ENCODE measurements at places on chromosomes 6 and 20.

- no peak for DNase-seq
These were observed 22.9 kb downstream of the TOX2 start for GRCh38 chr20:43937591-43937990.

DNA sequence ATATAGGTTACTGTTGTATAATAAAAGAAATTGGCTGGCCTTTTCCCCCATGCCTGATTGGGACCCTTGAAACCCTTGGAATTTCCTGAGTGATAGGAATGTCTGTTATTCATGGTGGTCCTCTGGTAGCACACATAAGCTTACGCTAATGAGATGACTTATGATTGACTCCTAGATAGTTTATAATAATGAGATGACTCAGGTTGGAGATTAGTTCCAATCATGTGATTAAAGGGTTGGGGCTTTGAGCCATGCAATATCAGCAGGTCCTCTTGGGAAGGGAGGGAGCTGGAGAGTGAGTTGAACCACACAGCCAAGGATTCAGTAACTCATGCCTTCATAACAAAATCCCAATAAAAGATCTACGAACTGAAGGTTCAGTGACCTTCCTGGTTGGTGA is 407.6 kb upstream of the MANEA start:
- DNase-seq, result no peak

DNA sequence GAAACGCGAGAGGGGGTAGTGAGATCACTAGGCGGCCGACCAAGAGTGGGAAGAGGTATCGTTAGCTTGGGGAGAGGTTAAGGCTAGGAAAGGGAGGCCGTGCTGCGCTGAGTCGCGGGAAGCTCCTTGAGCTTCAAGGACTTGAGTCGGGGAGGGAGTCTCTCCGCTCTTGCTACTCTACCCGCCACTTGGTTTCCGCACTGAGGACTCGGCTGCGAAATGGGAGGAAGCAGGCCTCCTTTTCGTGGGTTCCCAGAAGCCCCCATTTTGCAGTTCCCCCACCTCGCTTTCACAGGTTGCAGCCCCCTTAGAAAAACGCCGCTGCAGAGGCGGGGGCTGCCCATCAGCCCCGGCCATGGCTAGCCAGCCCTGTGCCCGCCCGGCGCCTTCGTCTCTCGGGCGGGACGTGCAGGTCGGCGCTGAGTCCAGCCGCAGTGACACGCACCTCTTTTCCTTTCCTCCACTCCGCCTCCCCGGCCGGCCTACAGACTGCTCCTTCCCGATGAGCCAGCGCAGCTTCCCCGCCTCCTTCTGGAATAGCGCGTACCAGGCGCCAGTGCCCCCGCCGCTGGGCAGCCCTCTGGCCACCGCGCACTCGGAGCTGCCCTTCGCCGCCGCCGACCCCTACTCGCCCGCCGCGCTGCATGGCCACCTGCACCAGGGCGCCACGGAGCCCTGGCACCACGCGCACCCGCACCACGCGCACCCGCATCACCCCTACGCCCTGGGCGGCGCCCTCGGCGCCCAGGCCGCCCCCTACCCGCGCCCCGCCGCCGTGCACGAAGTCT is 4.9 kb downstream of the VGLL2 start:
- no peak for DNase-seq

DNA sequence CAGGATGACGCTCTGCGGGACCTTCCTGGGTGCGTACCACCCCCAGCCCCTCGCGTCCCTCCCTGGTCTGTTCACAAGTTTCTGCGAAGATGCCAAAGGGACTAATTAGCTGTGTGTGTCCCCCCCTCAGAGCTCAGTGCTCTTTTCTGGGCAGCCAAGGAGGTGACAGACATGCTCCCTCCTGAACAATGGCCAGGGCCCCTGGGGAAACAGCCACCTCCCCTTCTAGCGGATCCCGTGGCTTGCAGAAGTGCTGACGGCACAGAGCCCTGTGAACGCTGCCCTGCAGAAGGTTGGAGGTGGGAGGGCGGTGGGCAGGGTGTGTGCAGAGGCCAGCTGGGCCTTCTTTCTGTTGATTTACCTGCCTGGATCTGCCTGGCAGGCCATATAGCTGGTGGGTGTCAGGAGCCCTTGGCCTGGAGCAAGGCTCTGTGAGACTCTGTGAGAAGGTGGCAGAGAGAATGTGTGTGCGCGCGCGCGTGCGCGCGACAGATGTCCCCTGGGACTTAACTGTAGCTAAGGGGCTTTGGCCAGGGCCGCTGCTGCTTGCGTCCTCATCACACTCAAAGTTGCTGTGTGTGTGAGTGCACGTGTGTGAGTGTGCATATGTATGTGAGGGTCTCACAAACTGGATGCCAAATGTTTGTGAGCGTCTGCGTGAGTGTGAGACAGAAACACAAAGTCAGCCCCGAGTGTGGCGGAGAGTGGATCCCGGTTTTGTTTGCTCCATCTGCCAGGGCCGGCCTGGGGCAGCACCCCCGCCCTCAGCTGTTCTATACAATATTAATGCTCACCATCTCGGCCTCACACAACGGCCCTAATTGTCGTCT is 3.5 kb upstream of the MYT1 start:
- no peak for DNase-seq

DNA sequence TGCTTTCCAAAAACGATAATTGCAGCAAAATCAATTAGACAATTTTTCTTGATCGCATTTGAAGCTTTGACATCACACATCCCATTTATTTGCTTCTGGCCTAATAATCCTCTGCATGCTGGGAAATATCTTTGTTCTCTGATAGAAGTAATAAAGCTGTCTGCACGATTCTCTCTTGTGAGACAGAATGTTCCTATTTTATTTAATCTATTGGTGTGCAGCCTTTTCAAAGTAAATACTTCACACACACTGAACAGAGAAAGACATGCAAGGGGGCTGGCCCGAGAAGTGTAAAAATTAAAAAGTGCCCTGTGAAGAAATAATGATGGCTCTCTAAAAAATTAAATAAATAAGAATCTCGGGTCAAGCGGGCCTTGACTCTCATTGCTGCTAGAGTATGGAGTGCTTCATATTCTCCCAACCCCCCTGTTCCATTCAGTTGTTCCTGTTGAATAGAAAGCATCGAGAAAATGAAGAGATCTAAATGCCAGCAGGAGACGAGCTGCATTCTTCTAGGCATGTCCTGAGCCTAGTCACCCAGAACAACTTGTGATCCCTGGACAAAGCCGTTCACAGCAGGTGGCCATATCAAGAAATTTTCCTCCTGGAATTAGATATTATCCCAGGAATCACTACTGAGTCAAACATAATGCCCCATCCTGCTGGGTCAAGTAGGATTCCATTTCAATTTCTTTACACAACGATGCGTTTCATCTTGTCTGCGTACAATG is 625.9 kb upstream of the EPHA7 start:
- DNase-seq, result no peak

DNA sequence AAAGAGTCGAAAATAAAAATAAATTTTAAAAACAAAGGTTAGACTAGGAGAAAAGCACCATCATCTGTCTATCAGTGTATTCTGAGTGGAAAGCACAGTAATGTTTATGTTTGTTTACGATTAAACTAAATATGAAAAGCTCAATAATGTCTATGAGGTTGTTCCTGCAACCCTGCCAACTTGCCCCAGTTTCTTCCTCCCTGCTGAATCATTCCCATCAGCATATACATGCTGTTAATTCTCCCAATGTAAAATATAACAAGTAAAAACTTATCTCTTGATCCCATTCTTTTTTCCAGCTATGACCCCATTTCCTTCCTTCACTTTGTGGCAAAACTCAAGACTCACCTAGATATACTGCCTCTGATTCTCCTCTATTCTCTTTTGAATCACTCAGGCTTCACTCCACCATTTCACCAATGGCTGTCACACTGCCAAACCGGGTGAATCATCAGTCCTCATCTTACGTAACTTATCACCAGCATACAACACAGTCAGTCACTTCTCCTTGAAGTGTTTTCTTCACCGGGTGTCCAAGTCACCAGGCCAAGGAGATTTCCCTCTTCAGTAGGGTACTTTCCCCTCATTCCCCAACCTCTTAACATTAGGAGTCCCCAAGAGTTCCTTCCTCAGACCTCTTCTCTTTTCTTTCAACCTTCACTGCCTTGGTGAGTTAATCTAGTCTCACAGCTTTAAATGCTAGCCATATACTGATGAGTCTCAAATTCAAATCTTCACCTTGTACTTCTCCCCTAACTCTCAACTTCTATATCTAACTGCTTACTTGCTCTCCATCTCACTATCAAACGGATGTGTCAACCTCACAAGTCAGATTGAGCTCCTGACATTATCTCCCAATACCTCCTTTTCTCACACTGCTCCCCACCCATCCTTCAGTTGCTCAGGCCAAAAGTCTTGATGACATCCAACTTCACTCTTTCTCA is 6.2 kb downstream of the TMEM242 start:
- DNase-seq, result no peak

DNA sequence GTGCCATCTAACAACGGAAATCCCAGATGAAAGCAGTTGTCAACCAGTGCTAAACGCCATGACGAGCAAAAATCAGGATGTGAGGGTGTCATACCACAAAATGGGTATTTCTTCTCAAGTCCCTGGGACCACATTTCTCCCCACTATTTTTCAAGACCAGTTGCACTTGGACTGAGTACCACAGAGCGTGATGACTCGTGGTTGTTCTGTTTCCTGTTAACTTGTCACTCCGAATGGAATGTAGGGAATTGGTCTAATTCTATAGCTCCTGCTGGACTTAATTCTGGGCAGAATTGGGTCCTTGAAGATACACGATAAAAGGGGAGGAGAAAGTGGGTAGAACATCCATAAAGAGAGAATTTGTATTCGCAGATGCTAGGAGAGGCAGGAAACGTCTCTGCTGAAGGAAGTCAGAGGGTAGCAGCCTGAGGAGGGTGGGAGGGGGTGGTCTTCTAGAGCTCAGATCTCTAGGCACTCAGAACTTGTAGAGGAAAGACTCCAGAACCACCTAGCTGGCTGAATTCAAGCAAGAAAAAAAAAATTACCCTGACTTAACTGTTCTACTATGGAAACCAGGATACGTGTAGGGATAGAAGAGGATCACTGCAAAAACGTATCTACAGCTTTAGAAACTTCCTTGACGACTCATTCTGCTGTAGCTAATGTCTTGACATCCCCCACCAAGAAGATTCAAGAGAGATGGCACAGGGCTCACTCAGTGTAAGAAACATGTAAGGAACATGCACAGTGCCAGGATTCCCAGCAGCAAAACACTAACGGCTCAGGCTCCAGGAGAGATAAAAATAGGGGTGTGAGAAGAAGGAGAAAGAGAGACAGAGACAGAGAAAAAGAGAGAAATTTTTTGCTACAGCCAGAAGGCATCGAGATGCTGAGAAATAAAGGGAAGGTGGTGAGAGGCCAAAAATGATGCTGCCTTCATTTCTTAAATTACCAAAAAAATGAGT is 494.7 kb downstream of the CD83 start:
- DNase-seq, result no peak

DNA sequence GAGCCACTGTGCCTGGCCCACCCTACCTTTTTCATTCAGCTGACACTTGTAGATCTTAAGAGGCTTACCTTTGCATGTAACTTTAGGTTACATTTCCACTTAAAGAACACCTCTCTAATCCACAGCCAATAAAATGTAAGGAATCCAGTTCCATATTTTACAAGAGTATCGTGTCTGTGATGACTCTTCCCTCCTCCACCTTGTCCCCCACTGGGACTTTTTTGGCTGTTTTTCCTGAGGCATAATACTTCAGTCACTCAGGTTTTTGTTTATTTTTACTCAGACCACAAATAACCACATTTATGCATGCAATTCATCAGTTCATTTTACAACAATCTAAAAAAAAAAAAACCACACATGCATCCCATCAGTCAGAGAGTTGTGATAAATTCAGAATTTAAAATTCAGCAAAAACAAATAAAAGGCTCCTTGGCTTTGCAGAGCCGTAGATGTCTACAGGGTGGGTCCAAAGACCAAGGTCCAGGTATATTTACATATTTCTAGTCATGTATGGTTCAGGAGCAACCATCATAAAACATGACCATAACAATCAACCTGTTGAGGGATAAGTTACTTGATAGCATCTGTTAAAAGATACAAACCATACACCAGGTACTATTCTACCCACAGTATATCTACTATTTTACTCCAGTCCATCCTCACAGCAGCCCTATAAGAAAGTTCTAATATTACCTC is 9.9 kb downstream of the ATXN1 start:
- DNase-seq, result no peak

- no peak for DNase-seq
These were observed 35.8 kb upstream of the MAS1 start for GRCh38 chr6:159854959-159855358.

DNA sequence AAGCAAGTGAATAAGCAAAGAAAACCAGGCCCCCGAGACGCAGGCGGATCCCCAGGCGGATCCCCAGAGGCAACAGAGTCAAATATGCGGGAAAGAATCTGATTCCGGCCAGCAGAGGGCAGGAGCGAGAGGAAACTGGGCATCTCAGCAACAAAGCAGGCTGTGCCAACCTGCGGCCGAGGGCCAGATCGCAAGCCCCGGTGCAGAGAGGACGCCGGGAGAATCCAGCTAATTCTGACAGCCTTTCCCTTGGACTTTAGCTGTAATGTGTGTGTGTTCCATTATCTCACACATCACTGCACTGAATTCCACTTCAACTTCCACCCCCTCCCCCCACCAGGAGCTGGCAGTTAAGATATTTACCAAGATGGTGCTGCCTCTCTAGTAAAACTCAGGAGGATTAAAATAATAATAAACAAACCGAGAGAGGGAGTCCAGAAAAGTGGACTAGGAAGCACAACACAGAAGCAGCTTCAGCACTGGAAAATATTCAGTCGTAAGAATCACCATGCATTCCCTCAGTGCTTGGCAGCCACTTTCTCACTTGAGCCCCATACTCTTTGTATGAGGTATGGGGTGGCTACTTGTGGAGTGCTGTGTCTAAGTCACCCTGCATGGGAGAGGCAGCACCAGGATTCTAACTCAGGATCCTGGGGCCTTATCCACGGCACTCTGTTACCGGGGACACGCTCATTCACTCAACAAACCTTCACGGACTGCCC is 66.2 kb upstream of the SNX9 start:
- DNase-seq, result peak; percentile 88

DNA sequence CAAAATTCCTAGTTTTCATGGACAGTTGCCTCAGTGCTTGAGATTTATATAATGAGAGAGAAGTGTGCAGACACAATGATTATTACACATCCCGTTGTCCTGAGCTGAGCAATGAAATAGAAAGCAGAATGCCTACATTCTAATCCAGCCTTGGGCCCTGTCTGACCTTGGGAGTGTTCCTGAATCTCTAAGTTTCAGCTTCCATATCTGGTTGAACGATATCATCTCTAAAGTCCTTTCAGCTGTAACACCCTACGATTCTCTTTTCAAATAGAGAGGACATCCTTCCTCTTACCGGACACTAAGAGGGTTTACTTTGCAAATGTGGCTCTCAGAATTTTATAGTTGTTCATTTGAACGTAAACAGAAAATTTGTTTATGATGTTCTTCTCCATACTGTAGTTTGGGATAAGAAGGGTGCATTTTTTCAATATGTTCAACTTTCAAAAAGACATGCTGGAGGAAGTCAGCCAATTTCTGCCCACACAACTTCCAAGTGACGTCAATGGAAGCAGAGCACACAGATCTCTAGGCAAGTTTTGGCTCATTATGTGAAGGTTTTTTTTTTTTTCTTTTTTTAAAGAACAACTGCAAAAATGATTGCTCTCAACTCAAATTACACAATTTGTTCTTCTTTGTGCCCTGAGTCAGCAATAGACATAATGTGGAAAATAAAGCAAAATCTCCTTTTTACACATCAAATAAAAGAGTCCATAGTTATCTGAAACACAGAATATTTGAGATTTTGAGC is 50.4 kb downstream of the PDE7B start:
- no peak for DNase-seq

GRCh38 chr6:43803783-43804549 is 34.0 kb downstream of the VEGFA start:
- no peak for DNase-seq
